Endothelial cell (in vitro differentiated cells): ENCODE measurements at places on chromosomes 12 and 14. TPM values are rescaled to one million over a fixed set of nuclear protein-coding genes. Genes with fewer than 3 reads are reported as not detected.

LTBR gene
- total RNA-seq = 40.3 TPM

TAS2R7 gene
- total RNA-seq = not detected

KSR2 gene
- total RNA-seq = 0.05 TPM

DDX54 gene
- 47.5 TPM for total RNA-seq

JPH4 gene
- total RNA-seq = 0.64 TPM

INHBC gene
- not detected for total RNA-seq

WNT1 gene
- total RNA-seq = not detected

HAL gene
- total RNA-seq = 1.1 TPM

ACOT6 gene
- not detected for total RNA-seq

ANO4 gene
- 1.1 TPM for total RNA-seq

DNA sequence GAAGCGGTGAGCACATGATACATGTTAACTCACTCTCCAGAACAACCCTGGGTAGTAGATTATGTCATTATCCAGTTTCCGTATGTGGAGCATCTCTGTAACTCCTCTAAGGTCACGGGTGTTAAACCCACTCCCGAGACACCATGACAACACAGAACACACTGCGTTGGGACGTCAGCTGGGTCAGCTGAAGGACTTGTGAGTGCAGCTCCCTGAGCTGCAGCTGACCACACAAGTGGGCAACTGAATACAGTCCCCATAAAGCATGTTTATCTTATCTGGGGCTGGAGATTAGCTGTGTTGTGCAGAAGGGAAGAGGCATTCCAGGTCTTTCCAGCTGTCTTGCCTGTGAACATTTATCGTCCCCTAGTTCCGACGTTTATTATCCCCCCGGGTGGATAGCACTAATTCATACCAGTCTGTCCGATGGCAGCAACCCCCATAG is 211.5 kb downstream of the CHST11 start:
- DNase-seq = no peak

GRCh38 chr12:12642916-12643315 is 31.2 kb downstream of the CREBL2 start:
- no peak for DNase-seq

GRCh38 chr12:119931402-119931801 is 54.3 kb upstream of the CIT start:
- no peak for DNase-seq

DNA sequence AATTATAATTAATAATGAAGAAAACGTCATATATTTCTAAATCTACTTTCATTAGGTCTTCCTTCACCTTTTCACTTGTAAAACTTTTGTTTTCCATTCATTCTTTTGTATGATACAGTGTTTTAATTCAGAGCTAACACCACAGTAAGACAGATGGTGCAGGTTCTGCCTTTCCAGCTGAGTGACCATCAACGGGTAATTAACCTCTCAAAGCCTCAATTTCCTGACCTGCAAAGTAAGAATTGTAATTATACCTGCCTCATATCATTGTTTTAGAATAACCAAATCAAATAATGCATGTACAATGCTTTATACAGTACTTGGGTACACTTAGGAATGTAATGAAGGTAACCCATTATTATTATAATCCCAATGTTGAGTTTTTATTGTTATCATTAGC is 157.6 kb downstream of the FOXA1 start:
- DNase-seq = no peak

GRCh38 chr12:57848208-57848607 is 1.7 kb upstream of the CTDSP2 start:
- no peak for DNase-seq

- no peak for DNase-seq
Measured at GRCh38 chr12:51839310-51839947, 9.1 kb downstream of the FIGNL2 start.

- no peak for DNase-seq
Measured at GRCh38 chr14:70662816-70663215, 21.1 kb downstream of the TTC9 start.

DNA sequence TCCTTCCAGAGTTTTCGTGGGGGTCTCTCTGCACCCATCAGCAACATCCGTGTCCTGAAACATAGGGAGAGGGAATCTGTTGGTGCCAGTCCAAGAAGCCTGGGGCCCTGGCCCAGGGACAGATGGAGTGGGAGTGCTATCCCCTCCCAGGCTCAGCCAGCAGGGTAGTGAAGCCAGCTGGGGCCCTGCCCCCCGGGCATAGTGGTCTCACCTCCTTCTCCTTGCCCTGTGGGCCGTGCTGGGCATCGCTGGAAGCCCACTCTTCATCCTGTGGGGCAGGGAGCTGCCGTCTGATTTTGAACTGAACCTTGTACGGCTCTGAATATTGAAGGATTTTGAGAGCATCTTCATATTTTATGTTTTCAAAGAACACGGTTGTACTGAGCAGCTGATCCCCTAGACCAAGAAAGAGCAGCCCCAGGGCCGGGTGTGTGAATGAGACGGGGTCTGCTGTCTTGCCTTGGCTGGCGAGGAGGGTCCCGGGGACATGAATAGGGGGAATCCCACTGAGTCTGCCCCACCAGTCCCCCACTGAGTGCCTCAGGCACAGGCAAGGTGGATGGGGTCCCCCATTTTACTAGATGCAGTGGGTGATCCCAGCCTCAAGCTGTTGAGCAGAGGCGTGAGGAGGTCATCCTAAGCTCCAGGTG is 23.3 kb downstream of the AHNAK2 start:
- no peak for DNase-seq

DNA sequence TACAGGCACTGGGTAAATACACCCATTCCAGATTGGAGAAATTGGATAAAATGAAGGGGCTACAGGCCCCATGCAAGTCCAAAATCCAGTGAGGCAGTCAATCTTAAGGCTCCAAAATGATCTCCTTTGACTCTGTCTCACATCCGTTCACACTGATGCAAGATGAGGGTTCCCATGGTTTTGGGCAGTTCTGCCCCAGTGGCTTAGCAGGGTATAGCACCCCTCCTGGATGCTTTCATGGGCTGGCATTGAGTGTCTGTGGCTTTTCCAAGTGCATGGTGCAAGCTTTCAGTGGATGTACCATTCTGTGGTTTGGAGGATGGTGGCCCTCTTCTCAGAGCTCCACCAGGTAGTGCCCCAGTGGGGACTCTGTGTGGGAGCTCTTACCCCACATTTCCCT is 427.2 kb downstream of the TRHDE start:
- DNase-seq = no peak
